ENCODE measurements at places on chromosomes 5 and 9. TPM values are rescaled to one million over a fixed set of nuclear protein-coding genes. Genes with fewer than 3 reads are reported as not detected.

GRCh38 chr5:10530601-10531320 lies 33.1 kb upstream of the ANKRD33B start:
- DNase-seq = no peak

DNA sequence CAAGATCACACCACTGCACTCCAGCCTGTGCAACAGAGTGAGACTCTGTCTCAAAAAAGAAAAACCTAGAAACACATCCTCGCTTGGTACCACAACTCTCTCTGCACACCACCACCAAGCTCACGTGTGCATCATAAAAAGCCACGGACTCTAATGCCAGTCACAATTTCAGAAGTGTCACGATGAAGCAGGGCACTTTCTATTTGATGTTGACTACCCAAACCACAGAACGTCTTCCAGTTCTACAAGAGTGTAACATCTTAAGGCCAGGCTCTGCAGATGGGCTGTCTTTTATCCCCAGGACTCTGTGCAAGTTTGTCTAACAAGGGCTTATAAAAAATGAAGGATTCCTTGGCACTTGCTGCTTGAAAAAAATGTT lies 22.9 kb downstream of the GFPT2 start:
- DNase-seq = no peak

DNA sequence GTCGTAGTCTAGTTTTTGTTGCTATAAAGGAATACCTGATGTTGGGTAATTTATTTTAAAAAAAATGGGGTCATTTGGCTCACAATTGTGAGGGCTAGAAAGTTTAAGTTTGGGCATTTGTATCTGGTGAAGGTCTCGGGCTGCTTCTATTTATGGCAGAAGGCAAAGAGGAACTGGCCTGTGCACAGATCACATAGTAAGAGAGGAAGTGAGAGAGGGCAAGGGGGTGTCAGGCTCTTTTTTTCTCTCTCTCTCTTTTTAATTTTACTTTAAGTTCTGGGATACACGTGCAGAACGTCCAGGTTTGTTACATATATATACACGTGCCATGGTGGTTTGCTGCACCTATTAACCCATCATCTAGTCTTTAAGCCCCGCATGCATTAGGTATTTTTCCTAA lies 453.3 kb downstream of the DIRAS2 start:
- no peak for DNase-seq

DNA sequence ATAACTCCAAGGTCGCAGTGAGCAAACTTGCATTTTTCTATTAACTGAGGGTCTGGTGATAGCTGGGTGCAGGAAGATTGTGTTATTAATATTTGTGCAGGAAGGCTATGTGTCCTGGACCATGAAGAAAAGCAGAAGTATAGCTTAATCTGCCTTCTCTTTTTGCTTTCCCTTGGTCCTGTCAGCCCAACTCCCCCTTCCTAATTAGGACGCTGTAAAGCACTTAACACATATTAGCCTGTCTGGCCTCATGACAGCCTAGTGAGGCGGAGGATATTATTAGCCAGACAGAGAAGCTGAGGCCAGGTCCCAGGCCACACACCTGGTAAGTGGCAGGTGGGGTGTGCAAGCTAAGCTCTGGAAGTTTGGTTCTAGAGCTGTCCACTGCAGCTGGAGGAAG lies 29.5 kb downstream of the SLC46A2 start:
- DNase-seq = no peak

- DNase-seq = no peak
Observed at GRCh38 chr9:91403665-91404543, 19.7 kb downstream of the NFIL3 start.

DNA sequence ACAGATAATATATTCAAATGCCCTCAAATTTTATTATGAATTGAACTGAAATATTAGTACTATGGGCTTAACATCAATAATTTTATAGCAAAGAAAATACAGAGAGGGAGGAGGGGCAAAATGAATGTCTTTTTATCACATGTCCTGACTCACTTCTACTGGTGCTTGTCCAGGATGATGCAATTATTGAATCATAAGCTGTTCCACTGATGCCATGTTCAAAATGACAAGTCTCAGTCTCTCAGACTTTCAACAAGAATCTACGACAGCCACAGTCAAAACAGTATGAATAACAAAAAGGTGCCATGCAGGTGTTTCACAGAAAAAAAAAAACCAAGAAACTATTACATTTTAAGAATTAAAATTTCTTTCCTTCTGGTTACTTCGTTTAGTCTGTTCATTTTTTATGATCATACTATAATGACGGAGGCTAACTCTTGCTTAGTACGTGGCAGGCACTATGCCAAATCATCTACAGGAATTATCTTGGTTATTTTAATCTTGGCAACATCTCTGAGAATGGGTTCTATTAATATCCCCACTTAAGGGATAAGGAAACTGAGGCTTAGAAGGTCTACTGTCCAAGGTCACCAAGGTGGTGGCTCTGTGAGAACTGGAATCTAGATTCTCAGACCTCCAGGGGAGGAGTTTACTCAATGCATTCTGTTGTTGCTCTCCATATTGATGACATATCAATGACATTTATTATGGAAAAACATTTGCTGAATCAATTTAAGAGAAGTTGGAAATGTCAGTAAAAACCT lies 61.5 kb downstream of the NR3C1 start:
- DNase-seq = no peak

CKMT2 gene
- 3.1 TPM for total RNA-seq

PCDH1 gene
- total RNA-seq = 25.5 TPM

Measured in pancreas (tissue), 10 donors.